ENCODE measurements at places on chromosomes 5 and 9.

- H3K36me3 ChIP-seq = peaks cover 45% of the 10 kb centered on the region
- no peak for DNase-seq
- no peaks in the 10 kb centered on the region for H3K27me3 ChIP-seq
Observed at GRCh38 chr9:72352911-72353388, 12.1 kb downstream of the ZFAND5 start.

GRCh38 chr5:59789197-59789596, 104.3 kb downstream of the PDE4D start:
- H3K36me3 ChIP-seq = no peaks in the 10 kb centered on the region
- no peaks in the 10 kb centered on the region for H3K4me1 ChIP-seq
- H3K4me3 ChIP-seq = no peak overlapping the region
- no peaks in the 10 kb centered on the region for H3K27me3 ChIP-seq

- no peak overlapping the region for H3K4me3 ChIP-seq
- H3K4me1 ChIP-seq = no peaks in the 10 kb centered on the region
- no peaks in the 10 kb centered on the region for H3K36me3 ChIP-seq
- no peak overlapping the region for H3K27ac ChIP-seq
- no peak for DNase-seq
Observed at GRCh38 chr5:41356786-41357185, 143.5 kb upstream of the C6 start.

- H3K36me3 ChIP-seq = peaks cover 94% of the 10 kb centered on the region
- H3K27me3 ChIP-seq = no peaks in the 10 kb centered on the region
- no peak for DNase-seq
- no peak overlapping the region for H3K4me3 ChIP-seq
Observed at GRCh38 chr5:138557677-138558076, 14.6 kb upstream of the ETF1 start.

GRCh38 chr9:131578731-131579504, 33.6 kb downstream of the PRRT1B start:
- no peak overlapping the region for H3K27ac ChIP-seq
- no peak for DNase-seq
- H3K4me1 ChIP-seq = no peaks in the 10 kb centered on the region
- H3K4me3 ChIP-seq = no peak overlapping the region
- H3K36me3 ChIP-seq = peaks cover 37% of the 10 kb centered on the region
- H3K27me3 ChIP-seq = no peaks in the 10 kb centered on the region

DNA sequence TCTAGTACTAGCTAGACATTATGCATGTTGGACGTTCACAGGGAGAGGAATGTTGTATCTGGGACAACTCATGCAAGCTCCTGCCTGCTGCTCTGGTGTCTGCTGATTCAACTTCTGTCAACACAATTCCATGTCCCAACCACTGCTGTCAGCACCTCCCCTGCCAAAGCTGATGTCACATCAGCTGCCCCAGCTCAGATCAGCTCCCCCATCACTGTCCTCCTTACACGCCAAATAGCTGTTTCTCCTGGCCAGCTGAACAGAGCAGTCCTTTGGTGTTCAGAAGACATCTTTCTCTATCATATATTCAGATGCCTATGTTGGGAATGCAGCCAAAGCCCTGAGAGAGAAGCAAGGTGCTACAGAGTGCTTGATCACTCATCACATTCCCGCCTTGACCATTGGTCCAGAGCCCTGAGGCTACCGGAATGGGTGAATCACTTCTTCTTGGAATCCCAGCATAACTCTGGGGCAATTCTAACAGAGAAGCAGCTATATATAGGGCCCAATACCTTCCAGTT, 223.3 kb downstream of the SEC61B start:
- peaks cover 6% of the 10 kb centered on the region for H3K4me1 ChIP-seq
- peak; percentile 14 for DNase-seq

Measured in SJCRH30 (cell line).